ENCODE measurements at places on chromosomes 3 and 15.
A peak's percentile ranks its signal among the peaks of the same experiment; 100 is the strongest.

DNA sequence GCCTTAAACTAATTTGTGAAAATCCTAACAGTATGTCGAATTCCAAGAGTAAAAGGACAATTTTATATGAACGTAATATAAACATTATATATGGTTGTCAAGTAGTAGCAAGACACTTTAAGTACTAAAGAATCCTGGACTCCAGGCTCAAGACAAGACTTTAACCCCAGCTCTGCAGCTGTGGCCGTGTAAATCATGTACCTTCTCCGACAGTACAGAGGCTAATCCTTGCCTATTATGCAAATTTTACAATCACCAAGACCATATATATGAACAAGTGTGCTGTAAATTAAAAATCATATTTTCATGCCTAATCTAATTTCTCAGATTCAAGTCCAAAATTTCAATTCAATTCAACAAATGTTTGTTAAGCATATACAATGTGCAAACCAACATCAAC, 35.8 kb downstream of the RBM15B start:
- DNase-seq = no peak

DNA sequence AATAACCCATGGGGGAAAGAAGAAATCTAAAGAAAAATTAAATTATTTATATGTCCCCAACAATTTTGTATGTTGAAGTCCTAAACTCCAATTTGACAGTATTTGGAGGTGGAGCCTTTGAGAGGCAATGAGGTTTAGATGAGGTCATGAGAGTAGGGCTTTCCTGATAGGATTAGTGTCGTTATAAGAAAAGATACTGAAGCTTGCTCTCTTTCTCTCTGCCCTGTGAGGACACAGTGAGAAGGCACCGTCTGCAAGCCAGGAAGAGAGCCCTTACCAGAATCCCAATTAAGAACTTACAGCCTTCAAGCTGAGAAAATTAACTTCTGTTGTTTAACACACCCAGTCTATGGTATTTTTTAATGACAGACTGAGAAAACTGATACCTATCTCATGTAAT, 16.1 kb upstream of the OR5AC2 start:
- no peak for DNase-seq

- no peak for DNase-seq
These were observed 16.7 kb upstream of the ISLR start for GRCh38 chr15:74156678-74157411.

- DNase-seq = peak; percentile 76
These were observed 19.7 kb downstream of the TM4SF4 start for GRCh38 chr3:149494022-149494758.

GRCh38 chr15:49620199-49620598, 419 bp downstream of the FAM227B start:
- DNase-seq = peak; percentile 56

- no peak for DNase-seq
These were observed at the start of gene TPRG1 for GRCh38 chr3:189171707-189172106. TPRG1 (plus strand) TSS chr3:189171971; CDS start chr3:189207385, 35,414 bp downstream.

DNA sequence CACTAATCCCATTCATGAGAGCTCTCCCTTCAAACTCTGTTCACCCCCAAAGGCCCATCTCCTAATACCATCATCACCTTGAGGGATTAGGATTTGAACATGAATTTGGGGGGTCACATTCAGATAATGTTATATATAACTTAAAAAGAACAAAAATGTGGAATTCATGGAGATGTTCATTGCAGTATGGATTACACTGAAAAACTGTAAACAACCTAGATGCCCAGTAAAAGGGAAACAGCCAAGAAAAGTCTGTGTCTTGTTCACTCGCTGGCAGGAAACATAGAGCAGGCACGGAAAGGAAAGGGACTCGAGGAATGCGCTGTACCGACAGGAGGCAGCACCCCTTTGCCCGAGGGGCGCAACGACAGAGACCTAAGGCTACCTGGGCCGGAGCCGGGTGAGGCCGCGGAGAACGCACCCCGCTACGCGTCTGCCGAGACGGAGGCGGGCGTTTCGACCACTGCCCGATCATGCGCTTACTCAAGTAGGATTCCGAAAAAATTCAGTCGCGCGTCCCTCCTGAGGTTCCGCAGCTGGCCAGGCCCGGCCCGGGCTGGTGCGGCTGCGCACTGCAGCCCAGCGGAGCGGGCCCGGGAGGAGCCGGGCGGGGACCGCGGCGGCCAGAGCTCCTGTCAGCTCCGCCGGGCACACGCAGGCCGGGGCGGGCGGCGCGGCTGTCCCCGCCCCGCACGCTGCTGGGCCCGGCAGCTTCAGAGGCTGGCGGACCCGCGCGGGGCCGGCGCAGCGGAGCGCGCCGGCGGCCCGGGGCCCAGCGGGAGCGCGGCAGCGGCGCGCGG, 862 bp upstream of the MAN2A2 start:
- peak; percentile 88 for DNase-seq

DNA sequence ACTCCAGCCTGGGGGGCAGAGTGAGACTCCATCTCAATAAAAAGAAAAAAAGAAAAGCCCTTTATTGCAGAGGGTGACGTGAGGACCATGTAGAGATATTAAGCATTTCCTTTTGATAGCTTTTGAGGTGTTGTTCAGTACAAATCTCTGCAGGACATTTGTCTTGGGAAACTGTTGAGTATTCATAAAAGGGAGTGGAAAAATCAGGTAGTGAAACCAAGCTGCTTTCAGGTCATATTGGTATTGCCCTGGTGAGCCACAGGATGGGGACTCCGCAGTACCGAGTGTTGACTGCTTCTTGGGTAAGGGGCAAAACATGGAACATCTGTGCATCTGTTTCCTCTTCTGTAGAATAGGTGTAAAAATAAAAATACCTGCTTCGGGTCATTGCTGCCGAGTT, 9.9 kb downstream of the ITPR1 start:
- no peak for DNase-seq

- no peak for DNase-seq
These were observed 22.3 kb upstream of the CFAP161 start for GRCh38 chr15:81111510-81112470.

GRCh38 chr3:61061092-61061723, 190.0 kb downstream of the FHIT start:
- DNase-seq = no peak

DNA sequence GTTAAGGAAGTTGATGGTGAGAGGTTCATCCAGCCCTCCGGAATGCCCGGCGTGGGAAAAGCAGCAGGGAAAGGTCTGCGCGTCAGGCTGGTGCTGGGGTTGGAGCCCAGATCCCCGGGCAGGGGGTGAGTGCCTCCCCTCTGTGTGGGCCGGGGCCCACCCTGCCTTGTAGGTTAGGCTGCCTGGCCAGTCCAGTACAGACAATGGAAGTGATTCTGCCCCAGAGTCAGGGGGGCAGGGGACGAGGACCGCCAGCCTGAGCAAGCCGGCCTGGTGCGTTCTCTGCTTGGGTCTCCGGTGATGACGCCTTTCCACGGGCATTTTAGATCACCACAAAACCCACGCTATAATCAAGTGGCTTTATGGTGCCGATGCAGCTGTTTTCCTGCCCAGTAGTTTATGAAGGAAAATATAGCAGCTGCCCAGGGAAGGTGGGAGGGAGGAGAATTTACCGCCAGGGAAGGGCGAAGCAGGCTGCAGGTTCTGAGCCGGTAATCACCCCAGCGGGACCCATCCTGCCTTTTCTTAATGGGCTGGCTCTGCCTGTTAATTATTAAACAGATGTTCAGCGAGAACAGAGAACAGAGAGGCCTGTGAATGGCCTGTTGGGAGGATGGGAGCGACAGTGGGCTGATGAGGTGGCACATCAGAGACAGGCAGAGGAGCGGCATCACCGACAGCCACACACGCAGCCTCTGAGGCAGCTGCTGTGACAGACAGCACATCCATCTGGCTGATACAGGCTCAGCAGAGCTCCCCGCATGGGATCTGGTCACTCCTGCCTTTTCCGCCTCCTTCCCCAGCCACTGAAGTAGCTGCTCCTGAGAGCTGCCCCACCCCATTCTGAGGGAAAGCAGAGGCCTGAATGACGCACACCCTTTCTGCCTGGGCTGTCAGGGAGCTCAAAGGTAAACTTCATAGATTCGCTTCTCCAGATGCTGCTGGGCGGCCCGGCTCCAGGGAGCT, 35.2 kb downstream of the BDH1 start:
- no peak for DNase-seq

DNA sequence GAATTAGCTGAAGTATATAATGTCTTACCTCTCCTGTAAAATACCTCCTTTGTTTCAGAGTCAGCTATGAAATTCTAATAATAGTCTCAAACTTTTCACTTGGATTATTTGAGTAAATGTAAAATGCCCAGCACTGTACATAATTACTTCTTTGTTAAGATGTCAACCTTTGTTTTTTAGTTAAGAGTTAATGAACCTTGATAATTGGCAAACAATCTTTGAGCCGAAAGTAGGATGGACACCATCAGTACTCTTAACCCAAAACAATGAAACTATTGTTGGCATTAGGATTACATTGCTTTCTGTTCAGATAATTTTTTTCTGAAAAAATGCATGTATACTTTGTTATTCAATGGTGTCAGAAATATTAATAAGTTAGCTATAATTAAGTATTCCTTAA, 3.0 kb upstream of the NECTIN3 start:
- no peak for DNase-seq

DNA sequence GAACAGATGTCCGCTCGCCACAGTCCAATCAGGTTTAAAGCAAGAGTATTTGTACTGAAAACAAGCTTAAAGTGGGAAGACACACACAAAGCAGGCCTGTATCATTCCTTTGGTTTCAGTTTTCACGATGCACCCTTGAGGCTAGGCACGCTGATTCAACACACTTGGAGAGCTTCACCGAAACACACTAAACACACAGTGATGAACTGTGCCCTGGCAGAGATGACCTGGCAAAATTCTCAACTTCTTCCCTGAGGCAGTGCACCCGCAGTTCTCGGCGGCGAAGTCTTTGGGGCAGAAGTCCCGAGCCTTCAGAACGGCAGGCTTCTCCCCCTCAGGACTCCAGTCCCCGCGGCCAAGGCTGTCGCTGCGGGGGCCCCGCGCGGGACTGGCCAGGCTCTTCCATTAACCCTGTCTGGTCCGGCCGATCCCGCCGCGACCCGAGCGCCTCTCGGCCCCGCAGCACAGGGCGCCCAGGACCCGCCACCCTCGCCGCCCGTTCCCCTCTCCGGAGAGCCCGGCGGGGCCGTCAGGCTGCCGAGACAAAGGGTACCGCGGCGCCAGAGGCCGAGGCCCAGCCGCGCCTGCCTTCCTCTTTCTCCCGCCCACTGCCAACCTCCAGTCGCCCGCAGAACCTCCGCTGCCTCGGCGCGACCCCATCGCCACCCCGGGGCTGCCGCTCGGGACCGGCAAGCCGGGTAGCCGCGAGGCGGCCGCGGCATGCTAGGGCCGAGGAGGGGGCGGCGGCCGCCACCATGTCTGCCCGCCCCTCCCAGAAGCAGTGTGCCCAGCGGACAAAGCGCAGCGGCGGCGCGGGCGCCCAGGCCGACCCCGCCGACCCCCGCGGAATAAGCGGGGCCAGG, 792 bp downstream of the GABPB1 start:
- DNase-seq = peak; percentile 92

DNA sequence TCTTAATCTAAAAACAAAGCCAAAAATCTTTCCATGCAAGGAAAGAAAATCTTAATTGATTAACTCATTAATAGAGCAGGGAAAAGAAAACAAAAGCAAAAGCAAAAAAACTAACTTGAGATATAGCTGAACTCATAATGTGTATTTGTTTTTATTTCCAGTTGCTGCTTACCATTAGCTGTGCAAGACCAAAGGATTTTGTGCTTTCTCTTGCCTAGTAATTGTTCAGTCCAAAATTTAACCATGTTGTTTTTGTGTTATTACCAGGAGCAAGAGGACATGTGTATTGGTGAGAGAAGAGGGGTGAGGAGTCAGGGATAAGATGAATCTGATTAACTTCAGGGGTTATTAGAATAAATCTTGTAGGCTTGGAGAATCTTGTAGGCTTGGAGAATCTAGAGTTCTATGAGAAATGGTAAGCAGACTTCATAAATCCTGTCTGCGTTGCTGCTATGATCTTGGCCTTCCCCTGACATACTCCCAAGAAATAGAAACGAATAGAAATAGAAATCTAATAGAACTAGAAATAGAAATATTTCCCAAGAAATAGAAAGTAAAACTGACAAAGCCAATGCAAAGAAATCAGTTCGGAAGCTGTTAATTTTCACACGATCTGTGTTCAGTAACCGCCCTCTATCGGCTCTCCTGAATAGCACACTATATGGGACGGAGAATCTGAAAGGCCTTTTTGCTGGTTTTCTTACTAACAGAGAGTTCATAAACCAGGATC, 72.6 kb upstream of the TNFSF10 start:
- peak; percentile 78 for DNase-seq

DNA sequence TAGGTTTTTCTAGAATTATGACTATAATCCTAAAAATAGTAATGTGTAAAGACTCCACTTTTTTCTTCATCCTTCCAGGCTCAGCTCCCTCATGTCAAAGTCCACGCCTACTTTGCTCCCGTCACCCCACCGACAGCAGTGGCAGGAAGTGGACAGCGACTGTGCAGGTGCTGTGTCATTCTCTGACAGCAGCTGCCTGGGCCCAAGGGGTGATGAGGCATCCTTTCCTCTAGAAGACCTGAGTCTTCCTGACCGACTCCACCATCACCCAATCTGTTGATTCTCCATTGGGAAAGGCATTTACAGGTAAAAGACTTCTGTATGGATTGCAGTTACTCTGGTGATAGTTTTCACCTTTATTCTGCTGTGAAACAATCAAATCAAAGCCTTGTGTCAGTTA, 54.8 kb downstream of the UBP1 start:
- DNase-seq = no peak

- no peak for DNase-seq
These were observed 122.5 kb downstream of the DNAJB8 start for GRCh38 chr3:128344052-128344735.

DNA sequence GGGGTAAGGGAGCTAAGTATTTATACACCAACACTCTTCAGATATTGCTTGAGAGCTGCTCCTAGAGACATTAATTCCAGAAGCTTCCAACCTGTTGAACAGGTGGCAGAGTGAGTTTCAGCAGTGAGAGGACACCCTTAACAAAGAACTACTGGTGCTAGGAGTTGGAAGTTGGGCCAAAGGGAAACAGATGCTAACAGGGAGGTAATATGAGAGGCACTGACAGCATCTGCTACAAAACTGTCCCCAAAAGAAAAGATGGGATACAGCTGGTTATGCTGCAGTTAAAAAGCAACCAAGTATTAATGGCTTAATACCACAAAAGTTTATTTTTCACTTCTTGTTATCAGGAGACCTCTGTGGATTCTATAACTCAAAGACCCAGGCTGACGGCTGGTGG, 104.5 kb upstream of the SATB1 start:
- DNase-seq = no peak

DNA sequence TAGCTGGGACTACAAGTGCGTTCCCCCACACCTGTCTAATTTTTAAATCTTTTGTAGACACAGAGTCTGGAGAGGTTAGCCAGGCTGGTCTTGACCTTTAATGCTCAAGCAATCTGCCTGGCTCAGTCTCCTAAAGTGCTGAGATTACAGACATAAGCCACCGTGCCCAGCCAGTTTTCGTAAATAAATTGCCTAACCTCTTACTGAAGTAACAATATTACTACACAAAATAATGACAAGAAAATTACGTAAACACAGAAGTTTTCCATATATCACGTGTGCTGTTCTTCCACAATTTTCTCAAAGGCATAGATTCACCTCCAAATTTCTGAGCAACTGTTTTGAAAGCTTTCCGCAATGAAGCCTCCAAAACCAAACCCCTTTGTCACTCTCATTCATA, 58.1 kb upstream of the PROK2 start:
- no peak for DNase-seq
